NCI-H1417 (cell line): ENCODE measurements at places on chromosomes 5 and 9.

DNA sequence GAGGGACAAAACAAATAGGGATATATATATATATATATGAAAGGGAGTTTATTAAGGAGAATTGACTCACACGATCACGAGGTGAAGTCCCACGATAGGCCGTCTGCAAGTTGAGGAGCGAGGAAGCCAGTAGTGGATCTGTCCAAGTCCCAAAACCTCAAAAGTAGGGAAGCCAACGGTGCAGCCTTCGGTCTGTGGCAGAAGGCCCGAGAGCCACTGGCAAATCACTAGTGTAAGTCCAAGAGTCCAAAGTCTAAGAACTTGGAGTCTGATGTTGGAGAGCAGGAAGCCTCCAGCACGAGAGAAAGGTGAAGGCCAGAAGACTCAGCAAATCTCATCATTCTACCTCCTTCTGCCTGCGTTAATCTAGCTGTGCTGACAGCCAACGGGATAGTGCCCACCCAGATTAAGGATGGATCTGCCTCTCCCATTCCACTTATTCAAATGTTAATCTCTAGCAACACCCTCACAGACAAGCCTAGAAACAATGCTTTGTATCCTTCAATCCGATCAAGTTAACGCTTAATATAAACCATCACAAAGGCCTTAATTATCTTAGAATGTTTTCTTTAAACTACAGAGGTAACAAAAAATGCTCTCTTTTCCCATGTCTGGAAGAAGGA lies 23.8 kb upstream of the DAB2 start:
- DNase-seq: no peak

DNA sequence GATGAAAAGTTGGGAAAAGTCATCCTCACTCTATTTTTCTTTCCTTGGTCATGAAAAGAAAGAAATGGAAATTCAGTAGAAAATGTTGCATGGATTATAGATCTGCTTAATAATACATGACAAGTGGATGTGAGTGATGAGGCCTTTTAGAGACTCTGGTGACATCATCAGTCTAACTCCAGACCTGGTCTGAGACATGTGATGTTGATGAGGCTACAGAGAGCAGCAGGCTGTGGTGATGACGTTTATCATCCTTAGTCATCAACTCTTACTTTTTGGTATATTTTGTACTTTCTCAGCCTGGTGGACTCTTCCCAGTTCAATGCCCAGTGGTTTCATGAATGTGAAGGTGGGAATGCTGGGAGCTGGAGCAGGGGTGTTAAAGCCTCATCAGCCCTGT lies 116.4 kb downstream of the TTLL11 start:
- DNase-seq: no peak

DNA sequence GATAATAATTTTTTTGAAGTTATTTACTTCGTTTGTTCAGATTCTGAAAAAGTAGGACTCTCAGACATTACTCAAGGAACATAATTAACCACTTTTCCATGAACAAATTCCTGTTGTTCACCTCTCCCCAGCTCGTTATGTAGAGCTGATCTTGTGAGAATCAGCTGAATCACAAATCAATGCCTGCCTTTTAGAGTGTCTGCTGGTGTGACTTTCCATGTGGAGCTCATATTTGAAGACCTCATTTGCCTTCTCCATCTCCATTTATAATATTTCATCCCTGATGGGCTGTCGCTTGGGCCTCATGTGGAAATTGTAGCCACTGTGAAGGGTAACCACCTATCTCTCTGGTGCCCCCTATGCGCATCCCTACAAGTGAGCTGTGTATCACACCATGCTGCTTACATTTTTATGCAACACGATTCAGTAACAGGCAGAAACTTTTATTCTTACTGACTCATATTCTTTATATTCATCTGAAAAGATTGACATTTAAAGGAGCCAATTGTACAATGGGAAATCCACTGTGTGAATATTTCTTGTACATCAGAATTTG lies 111.3 kb downstream of the STK32A start:
- no peak for DNase-seq

DNA sequence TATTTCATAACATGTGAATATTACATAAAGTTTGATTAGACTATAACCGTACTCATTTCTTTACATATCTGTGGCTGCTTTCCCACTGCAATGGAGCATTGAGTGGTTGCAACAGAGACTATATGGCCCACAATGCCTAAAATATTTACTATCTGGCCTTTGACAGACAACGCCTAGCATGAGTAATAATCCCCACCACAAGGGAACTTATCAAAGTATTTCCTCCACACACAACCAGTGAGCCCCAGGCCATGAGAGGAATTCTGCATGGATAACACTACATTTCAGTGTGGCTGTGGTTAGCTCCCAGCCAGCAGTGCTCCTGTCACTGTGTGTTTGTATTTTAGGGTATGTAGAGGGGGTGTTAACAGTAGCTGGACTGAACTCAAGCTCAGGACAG lies 54.8 kb downstream of the FAM81B start:
- no peak for DNase-seq

DNA sequence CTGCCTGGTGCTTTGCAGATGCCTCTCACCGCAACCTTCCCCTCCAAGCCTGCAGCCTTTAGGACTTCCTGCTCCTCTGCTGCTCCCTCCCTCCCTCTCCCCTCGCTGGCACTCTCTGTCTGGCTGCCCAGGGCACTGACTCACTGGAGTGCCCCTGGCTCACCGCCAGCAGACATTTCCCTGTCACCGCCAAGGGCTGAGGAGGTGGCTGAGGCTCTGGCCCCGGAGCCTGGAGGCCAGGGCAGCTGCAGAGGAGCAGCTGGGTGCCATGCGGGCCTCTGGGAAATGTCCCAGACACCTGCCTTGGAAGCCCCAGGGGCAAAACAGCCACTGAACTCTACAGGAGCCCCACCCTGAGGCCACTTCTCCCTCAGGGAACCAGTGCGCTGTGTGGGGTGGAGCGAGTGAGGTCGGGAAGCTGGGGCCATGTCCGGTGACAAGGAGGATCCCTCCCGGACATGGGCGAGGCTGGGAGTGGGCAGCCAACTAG lies 53.4 kb downstream of the TENT4A start:
- peak; percentile 88 for DNase-seq

- no peak for DNase-seq
Observed at GRCh38 chr5:168833936-168834335, 254.8 kb upstream of the PANK3 start.

GRCh38 chr9:71830153-71830552 lies 61.8 kb upstream of the CEMIP2 start:
- no peak for DNase-seq

GRCh38 chr5:159343295-159344094 lies 13.2 kb upstream of the IL12B start:
- DNase-seq: no peak

GRCh38 chr9:134285215-134285845 lies 40.9 kb upstream of the RXRA start:
- no peak for DNase-seq

DNA sequence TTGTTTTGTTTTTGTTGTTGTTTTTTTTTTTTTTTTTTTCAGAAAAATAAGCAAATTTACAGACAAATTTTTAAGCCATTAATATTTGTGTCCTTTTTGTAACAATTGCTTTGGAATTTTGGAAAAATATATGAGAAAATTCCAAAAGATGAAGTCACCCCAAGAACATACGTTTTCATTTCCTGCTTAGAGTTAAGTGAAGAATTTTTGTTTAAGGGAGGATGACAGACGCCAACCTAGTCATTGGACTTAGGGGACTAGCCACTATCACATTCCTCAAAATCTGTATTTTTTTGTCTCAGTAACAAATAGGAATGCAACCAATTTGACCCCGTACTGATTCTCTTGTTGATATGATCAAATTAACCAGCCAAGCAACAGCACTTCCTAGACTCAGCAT lies 433.9 kb upstream of the SLC30A5 start:
- no peak for DNase-seq

DNA sequence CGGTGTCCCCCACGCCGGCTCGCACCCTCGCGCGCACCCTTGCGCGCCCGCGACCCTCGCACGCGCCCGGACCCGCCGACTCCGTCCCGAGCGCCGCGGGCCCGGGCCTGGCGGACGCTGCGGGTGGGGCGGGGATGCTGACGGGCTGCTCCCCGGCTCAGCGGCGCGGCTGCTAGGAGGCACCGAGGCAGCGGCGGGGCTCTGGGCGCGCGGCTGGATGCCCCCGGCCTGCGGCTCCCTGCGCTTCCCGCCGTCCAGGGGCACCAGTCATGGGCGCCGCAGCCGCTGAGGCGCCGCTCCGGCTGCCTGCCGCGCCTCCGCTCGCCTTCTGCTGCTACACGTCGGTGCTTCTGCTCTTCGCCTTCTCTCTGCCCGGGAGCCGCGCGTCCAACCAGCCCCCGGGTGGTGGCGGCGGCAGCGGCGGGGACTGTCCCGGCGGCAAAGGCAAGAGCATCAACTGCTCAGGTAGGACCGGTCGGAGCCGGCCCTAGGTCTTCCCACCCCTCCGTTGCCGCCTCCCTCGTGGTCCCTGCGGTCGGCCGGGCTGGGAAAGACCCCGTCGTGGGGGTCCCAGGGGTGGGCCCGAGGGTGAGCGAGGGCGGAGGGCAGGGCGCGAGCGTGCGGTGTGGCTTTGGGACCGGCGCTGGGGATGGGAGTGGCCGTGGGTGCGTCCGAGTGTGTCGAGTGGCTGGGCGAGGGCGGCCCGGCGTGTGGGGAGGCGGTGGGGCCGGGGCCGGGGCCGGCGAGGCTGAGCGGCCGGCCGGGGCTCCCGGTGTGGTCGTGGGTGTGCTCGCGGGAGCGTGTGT lies 530 bp downstream of the TMEFF1 start:
- peak; percentile 81 for DNase-seq

- DNase-seq: no peak
Observed at GRCh38 chr5:117461966-117462365, 887.3 kb upstream of the SEMA6A start.

GRCh38 chr5:74850789-74851425 lies 15.3 kb downstream of the FAM169A start:
- DNase-seq: no peak

GRCh38 chr5:62287237-62287636 lies 18.8 kb upstream of the KIF2A start:
- no peak for DNase-seq

DNA sequence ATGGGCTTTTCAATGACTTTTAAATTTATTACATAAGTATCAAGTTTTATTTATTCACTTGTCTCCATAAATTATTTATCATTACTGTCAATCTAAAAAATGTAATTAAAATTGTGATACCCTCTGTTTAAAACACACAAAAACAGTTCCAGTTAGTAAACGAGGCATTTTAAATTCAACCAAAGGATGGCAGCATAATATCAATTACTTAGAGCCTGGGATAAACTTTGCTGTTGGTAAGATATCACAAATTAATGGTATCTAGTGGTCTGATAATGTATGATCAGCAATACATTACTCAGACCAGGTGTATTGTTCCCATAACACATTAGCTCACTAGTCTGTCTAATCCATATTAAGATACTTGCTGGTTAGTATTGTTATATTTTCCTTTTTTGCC lies 9.6 kb upstream of the IFNE start:
- no peak for DNase-seq

DNA sequence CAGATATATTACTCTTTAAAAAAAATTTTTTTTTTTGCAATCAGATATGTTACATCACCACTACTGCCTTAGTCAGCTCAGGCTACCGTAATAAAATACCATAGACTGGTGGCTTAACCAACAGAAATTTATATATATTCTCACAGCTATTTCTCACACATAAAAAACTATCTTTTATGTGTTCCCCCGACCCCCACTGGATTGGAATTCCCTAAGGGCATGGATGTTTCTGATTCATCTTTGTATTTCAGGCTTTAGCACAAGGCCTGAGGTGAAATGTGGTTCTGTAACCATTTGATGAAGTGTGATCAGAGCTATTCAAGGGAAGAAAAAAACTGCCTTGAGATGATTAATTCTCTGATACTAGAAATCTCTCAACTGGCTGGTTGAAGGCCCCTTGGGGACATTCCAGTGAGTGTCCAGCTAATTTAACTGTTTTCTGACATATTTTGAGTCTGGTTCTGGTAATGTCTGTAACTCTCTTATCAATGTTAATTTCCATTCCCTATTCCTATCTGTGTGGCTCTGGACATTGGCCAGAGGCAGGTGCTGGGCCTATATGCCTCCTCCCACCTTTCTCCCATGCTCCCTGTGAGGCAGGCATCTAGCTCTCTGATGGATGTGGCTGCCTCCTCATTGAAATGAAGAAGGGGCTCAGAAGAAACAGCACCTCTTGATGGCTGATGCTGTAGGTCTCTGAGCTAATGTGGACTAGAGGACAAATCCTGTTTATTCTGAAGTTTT lies 2.5 kb downstream of the CD14 start:
- DNase-seq: no peak

GRCh38 chr9:36847781-36848673 lies 186.0 kb downstream of the PAX5 start:
- DNase-seq: no peak

GRCh38 chr9:70951749-70952727 lies 169.4 kb downstream of the TRPM3 start:
- no peak for DNase-seq

- DNase-seq: no peak
Observed at GRCh38 chr9:18492612-18493011, 18.7 kb downstream of the ADAMTSL1 start.

- no peak for DNase-seq
Observed at GRCh38 chr5:27494887-27495286, 456.5 kb upstream of the CDH9 start.

DNA sequence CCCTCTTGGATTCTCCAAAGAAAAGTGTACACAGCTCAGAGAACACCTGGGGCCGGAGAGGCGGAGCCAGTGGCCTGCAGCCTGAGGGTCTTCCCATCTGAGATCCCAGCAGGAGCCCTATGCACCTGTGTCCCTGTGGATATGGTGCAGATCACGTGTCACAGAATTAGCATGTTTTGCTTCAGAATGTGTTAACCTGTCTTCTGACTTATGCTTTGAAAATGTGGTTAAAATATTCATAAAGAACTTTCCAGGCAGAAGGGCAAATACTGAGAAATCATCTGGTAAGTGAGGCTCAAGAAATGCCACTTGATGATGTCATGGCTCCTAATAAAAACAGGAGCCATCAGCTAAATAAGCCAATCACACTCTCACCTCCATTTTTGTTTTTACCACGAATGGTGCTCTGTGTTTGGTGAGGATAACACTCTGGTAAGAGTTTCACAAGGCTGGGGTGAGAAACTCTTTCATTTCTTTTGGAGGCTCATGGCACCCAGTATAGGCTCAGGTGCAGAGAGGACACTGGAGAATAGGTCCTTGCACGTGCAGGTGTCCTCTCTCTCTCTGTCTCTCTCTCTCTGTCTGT lies 279.8 kb downstream of the FSTL4 start:
- DNase-seq: no peak

DNA sequence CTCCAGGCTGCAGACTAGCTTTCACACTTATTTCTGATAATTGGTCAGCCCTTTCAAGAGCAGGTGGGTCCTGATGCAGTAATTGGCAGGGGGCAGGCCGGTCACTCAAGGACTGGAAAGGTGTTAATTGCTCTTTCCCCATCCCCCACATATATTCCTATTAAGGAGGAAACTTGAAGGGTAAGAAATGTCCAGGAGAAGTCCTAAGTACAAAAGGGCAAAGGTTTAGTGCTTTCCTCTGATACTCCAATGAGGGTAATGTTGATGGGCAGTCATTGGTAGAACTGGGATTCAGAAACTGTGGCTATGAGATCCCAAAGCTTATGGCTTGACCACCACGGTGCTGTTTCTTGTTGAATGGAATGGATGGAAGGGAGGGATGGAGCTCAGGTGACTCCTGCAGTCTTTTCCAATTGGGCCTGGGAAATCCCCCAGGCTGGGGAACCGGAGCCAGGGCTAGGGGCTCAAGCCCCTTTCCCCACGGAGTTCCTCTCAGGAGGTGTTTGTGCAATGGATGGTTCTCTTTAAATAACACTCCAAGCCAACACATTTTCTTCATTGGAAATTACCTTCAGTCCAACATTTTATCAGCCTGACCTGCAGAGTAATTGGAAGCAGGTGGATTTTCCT lies 103.2 kb upstream of the ALDH1B1 start:
- no peak for DNase-seq
